ENCODE measurements at places on chromosomes 13 and 19. TPM values are rescaled to one million over a fixed set of nuclear protein-coding genes. Genes with fewer than 3 reads are reported as not detected.

Gene HCN2
- total RNA-seq = 0.44 TPM

Gene HSD17B14
- total RNA-seq = 2.6 TPM

- DNase-seq = peak; percentile 44
These were observed 135.7 kb upstream of the SERP2 start for GRCh38 chr13:44237881-44238421.

GRCh38 chr19:4295972-4296771 is 6.0 kb downstream of the TMIGD2 start:
- no peak for DNase-seq

- DNase-seq = no peak
These were observed 3.9 kb downstream of the SUPT5H start for GRCh38 chr19:39449116-39449797.

DNA sequence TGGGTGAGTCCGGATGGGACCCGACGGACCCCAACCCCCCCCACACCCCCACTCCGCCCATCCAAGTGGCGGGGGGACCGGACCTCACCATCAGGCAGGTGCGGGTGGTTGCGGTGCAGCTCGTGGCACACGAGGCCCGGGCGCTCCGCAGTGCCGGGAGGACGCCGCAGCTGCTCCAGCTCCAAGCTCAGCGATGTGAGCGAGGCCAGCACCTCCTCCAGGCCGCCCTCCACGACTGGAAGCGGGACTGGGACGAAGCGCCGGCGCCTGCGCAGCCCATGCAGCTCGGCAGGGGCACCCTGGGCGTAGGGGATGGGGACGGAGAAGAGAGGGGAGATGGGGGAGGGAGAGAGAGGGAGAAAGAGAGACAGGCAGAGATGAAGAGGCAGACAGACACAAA is 30.1 kb upstream of the OLFM2 start:
- DNase-seq = no peak

Gene TMIGD2
- not detected for total RNA-seq

GRCh38 chr13:112104881-112105234 is 37.9 kb downstream of the SOX1 start:
- DNase-seq = no peak

- no peak for DNase-seq
These were observed 1803.3 kb downstream of the SLITRK5 start for GRCh38 chr13:89474432-89474831.

GRCh38 chr19:37988758-37989635 is 82.0 kb downstream of the SIPA1L3 start:
- no peak for DNase-seq

Gene RASAL3
- total RNA-seq = 10.9 TPM

Gene ZNF442
- total RNA-seq = 2.8 TPM

- DNase-seq = no peak
These were observed 278.3 kb downstream of the TEX29 start for GRCh38 chr13:111598747-111599146.

DNA sequence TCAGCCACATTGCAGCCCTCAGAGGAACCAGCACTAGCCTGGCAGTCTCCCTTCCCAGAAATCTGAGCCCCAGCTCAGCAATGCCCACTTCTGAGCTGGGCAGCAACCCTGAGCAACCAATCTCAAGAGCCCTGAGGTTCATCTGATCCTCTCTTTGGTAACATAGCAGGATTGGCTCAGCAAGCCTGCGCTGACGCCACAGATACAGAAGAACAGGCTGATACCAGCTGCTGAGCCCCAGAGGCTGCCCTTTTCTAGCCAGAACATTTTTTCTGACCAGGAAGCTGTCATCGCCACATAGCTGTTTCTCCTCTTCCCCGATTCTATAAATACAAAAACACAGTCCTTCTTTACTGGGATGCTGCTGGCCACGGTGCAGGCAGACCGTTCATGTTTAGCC is 59.8 kb downstream of the TRPM4 start:
- DNase-seq = no peak

Gene PRR22
- total RNA-seq = 0.22 TPM

DNA sequence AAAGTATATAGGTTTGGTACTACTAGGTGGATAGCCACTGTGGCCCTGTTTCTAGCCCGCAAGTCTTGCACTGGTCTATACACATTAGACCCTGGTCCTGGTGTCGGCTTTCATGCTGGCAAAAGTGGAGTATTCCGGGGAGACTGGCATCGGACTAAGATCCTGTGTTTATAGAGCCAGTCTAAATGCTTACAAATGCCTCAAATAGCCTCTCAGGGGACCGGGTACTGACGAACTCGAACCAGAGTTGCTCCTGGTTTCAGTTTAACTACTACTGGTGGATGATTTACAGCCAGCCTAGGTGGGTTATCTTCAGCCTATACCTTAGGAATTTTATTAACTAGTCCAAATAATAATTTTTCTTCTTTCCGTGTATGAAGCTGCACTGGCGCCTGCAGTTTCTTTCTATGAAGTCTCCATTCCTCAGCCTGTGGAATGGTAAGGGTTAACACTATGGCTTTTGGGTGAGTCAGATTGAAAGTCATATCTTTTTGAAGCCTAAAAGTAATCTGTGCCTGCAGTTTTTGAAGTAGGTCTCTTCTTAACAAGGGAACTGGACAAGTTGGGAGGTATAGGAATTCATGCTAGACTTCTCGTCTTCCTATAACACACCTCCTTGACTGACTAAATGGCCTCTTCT is 51.3 kb downstream of the OR10H4 start:
- no peak for DNase-seq

- no peak for DNase-seq
These were observed 175.1 kb upstream of the KL start for GRCh38 chr13:32840989-32841713.

- DNase-seq = no peak
These were observed 126.8 kb upstream of the RNF113B start for GRCh38 chr13:98303858-98304257.

GRCh38 chr19:39342647-39343305 is 555 bp downstream of the SAMD4B start:
- peak; percentile 21 for DNase-seq

Gene TEKTIP1
- not detected for total RNA-seq

GRCh38 chr19:45876411-45877197 is 9.3 kb downstream of the IRF2BP1 start:
- peak; percentile 68 for DNase-seq

Gene POLR2I
- total RNA-seq = 143 TPM

Gene TINCR
- under 0.01 TPM for total RNA-seq

GRCh38 chr19:7007859-7008258 is 13.4 kb downstream of the MBD3L2B start:
- no peak for DNase-seq

- DNase-seq = no peak
These were observed 6.9 kb downstream of the IRF2BP1 start for GRCh38 chr19:45879055-45879454.

Gene KIR2DL3
- not detected for total RNA-seq

GRCh38 chr19:34135054-34135800 is 37.1 kb upstream of the LSM14A start:
- DNase-seq = no peak

Gene PPM1N
- not detected for total RNA-seq

GRCh38 chr13:77298426-77298825 is 28.5 kb downstream of the MYCBP2 start:
- no peak for DNase-seq

Gene PSG11
- not detected for total RNA-seq

Gene HS6ST3
- total RNA-seq = not detected

GRCh38 chr19:48731452-48731851 is 9.0 kb downstream of the RASIP1 start:
- DNase-seq = no peak

DNA sequence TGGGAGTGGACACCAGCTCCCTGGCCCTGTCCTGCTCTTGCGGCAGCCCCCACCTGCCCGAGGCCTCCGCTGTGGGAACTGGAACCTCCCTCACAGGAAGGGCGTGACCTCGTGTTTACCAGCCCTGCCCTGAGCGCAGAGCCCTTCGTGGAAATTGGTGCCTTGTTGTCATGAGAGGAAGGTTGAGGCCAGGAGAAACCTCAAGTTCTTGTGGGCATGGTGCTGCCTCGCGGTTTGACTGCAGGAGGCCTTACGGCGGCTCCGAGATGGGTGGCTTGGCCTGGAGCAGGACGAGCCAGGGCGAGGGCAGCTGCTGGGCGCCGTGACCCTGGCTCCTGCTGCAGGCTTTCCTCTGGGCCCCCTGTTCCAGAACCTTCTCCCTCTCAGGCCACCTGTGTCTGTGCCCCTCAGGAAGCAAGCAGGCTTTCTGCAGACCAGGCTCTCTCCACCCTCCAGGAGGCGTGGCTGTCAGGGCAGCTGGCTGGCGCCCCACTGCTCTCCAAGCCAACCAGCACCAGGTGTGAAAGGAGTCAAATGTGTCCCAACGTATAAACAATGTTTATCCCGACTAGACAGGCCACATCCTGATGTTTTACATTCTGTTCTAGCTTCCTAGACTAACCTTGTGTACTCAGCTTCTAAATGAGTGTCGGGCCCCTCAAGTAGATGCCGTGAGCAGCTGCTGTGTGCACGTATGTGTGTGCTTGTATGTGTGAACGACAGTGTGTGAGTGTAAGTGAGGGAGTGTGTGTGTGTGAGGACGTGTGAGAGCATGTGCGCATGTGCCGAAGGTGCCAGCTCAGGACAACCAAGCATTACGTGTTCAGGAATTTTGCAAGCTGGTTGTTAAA is 10.4 kb upstream of the RASA3 start:
- DNase-seq = no peak

GRCh38 chr19:52941941-52942385 is 18.7 kb upstream of the ZNF888 start:
- peak; percentile 34 for DNase-seq

Gene CEBPG
- 34.3 TPM for total RNA-seq

DNA sequence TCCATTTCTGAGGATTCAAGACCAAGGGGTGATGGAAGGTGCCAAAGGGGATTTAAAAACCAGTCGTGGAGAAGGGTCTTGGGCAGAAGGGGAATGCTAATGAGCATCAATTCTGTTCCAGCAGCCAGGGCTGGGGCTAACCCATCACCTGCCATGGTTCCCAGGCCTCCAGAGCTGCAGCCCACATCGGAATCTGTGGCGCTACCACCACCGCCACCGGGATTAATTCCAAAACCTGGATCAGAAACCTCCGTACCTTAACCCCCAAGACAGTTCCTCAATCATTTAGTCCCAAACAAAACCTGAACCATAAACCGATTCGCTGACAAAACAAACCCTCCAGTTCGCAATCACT is 583 bp downstream of the ZNF615 start:
- DNase-seq = no peak

- DNase-seq = no peak
These were observed 19.7 kb upstream of the FARP1 start for GRCh38 chr13:98123176-98123575.

DNA sequence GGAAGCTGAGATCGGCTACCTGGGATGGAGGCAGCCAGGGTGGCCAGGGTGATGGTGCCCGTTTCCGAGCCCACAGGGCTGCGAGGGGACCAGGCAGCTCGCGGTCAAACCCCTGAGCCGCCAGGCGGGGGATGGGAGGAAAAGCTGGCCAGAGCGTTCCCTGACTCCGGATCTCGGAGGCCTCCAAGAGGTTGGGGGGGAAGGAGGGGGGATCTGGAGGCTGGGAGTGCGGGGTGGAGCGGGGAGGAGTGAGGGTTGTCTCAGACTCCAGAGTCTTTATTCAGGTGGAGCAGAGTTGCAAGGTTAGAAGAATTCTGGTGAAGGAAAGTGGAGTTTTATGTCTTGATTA is 1.1 kb downstream of the CACNG7 start:
- DNase-seq = no peak

Gene RFXAP
- total RNA-seq = 0.60 TPM

DNA sequence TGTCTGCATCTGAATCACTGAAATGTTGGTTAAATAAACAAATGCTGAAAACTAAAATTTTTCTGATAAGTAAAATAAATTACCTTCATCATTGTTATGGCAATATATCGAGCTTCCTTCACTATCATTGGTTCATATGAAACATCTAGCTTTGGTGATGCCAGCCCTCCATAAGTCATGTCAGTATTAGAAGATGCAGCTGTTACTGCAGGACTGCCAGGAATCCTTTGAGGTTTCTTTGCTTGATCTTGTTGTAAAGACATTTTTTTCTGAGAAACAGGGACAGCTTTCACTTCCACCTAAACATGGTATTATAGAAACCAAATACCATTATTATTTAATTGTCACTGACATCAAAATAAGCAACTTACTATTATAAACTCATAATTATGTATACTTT is 123.7 kb upstream of the FBXL3 start:
- no peak for DNase-seq

Gene OR7C1
- not detected for total RNA-seq

- DNase-seq = no peak
These were observed 10.3 kb downstream of the EHD2 start for GRCh38 chr19:47723581-47723940.

Gene WDFY2
- 4.4 TPM for total RNA-seq

DNA sequence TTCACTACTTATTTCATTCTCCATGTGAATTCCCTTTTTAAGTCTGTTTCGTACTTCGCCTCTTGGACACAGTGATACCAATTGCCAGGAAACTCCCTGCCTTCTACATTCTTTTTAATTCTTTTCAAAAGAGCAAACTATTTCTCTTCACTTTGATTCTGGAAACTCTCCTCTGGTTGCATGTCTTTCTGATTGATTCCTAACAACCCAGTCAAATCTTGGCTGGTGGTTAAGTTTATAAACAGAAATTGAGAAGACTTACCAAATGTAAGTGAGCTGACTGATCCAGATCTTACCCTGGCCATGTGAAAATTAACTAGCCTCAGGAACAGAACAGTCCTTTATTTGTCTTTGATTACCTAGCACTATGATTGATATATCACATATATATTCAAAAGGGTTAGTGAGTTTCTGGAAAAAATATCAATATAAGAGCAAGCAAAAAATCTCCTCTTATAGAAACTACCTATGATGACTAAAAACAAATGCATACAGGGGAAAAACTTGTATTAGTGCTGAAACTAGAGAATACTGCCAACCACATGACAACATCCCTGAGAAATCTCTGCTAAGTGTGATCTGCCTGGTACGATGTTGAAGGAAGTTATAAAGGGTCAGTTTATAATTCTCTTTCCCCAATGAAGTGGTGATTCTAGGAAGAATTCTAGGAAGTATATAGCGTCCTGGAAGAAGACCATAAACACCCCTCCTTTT is 152.6 kb upstream of the HTR2A start:
- no peak for DNase-seq

DNA sequence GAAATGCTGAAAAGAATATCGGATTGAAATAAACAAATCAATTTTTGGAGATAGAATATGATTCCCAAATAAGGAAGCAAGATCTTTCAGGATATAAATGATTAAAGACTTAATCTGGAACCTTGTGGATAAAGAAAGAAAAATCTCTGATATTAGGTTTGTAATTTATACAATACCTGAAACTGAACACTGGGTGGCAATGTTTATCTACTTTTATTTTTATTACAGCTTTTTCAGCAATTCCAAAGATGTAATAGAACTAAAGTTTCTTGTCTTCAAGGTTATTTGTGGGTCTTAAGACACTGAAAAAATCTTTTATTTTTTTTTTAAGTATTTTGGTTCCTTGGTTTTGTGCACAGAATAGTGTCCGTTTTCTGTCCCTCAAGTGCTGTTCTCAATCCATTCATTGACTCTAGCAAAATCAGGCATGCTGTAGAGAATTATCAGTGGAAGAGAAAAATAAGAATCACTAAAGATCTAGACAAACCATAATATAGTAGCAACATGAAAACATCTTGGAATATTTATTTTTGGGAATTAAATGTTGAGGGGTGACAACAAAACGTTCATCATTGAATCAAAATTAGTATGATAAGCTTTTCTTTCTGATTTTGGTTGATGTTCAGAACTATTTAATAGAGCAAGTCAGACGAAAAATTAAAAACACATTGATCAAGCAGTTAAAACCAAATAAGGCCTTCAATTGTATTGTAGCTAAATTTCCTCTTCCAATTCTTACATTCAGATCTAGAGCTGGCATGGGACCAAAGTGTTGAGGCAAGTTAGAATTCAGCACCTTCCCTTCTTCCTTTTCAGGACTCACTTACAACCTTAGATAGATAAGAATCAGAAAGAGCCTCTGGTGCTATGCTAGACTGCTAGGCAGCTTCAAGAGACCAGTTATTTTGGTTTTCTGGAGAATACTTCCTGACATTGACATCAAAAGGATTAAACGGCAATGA is 704.4 kb upstream of the PCDH20 start:
- DNase-seq = peak; percentile 5

Measured in lung microvascular endothelial cell (primary cell).